ENCODE measurements at places on chromosomes 2 and 18.

- no peak for DNase-seq
Measured at GRCh38 chr2:46970334-46971288, 55.0 kb upstream of the MCFD2 start.

GRCh38 chr2:71560638-71561011, 107.3 kb downstream of the DYSF start:
- DNase-seq, result no peak

- peak; percentile 1 for DNase-seq
Measured at GRCh38 chr2:202965810-202966460, 48.7 kb upstream of the NBEAL1 start.

- no peak for DNase-seq
Measured at GRCh38 chr18:79129120-79129519, 59.9 kb downstream of the ATP9B start.

GRCh38 chr18:37385846-37386778, 179.5 kb downstream of the CELF4 start:
- DNase-seq, result peak; percentile 29

GRCh38 chr2:159900343-159900742, 102.3 kb upstream of the CD302 start:
- DNase-seq, result no peak

DNA sequence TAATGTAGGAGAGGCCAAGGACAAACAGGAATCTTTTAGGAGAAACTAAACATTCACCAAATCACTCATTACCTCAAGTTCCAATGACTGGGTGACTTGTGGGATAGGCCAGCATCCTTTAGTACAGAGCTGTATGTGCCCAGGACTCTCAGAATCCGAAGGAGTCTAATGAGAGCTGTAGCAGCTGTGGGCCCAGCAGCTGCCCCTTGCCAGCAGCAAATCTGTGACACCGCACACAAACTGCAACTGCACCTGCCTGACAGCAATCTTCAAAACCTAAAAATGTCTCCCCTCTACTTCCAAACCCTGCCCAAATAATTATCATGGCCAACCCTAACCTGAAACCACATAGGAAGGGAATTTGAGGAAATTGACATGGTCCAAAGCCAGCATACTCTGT, 44.5 kb upstream of the ACVR2A start:
- no peak for DNase-seq

- no peak for DNase-seq
Measured at GRCh38 chr2:100484390-100484789, 14.1 kb downstream of the NMS start.

GRCh38 chr18:76457957-76458356, 37.1 kb downstream of the ZNF516 start:
- DNase-seq, result no peak

- DNase-seq, result no peak
Measured at GRCh38 chr18:67977067-67977616, 460.6 kb upstream of the DSEL start.

GRCh38 chr2:88265352-88266303, 95.5 kb downstream of the THNSL2 start:
- DNase-seq, result no peak

DNA sequence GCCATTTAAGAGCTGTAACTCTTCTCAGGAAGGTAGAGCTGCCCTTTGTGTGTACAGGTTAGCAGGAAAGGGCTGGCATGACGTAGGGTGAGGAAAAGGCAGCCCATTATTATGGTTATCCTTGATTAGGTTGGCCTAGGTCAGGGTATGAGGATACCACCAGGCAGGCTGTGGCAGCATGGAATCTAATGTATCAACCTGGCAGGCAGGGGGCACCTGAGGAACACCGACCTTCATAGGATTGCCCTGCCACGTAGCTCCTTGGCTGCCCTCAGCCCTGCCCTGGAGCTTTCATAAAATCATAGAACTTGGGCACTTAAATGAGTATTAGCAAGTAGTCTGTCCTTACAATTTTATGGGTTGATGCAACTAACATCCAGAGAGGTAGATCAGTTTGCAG, 261.6 kb downstream of the LTBP1 start:
- no peak for DNase-seq

GRCh38 chr2:10245661-10246060, 57.0 kb upstream of the HPCAL1 start:
- DNase-seq, result no peak

DNA sequence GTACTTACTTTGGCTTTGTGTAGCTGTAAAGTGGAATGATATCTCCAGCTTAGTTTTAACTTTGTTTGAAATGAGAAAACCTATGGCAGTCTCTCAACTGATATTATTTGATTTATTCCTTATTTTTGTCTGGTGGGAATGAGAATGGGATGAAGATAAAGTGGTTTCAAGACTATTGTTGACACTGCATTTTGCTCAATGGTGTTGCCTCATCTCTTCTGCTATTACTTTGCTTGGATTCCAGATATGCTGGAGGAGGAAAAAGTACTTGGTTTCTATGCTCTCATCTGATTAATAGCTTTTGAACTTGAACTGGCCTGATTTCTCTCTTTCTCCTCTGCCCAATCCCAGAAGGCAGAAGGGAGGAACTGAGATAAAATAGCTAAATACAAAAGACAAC, 198.2 kb downstream of the CTNNA2 start:
- DNase-seq, result no peak

GRCh38 chr2:75787532-75788132, 76.9 kb upstream of the GCFC2 start:
- no peak for DNase-seq

- no peak for DNase-seq
Measured at GRCh38 chr2:222485367-222486211, 61.2 kb downstream of the SGPP2 start.
